Thymus (tissue), 14 donors: ENCODE measurements at places on chromosomes 5 and 9. TPM values are rescaled to one million over a fixed set of nuclear protein-coding genes. Genes with fewer than 3 reads are reported as not detected.

GRCh38 chr9:121192959-121193640 is 8.6 kb downstream of the RAB14 start:
- DNase-seq: no peak

GRCh38 chr9:78295731-78296130 is 1.2 kb upstream of the PSAT1 start:
- no peak for DNase-seq

- no peak for DNase-seq
These were observed 10.5 kb downstream of the SLC2A8 start for GRCh38 chr9:127407492-127407843.

DNA sequence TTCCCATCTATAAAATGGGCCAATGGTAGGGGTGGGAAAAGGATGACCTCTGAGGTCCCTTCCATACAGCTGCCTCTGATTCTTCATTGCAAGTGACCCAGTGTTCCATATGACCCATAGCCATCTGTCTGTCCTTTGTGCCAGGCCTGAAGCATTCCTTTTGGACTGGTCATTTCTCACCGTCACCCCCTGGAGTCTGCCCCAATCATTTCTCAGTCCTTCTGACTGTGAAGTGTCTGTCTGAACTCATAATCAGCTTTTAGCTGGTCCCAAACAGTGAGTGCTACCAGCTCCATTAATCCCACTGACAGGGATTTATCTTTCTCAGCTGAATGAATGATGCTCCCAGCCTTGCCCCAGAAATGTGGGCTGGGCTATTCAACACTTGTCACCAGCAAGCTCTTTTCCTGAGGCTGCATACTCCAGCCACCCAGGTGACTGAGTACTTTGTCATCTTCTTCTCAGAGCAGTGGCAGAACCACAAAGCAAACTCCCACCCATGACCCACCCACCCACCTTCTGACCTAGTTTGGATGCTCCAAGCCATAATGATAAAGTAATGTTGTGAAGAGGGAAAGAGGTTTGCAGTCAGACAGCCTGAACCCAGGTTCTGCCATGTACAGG is 37.4 kb downstream of the KCNIP1 start:
- DNase-seq: no peak

- DNase-seq: no peak
These were observed 49.5 kb upstream of the RORB start for GRCh38 chr9:74447451-74448193.

DNA sequence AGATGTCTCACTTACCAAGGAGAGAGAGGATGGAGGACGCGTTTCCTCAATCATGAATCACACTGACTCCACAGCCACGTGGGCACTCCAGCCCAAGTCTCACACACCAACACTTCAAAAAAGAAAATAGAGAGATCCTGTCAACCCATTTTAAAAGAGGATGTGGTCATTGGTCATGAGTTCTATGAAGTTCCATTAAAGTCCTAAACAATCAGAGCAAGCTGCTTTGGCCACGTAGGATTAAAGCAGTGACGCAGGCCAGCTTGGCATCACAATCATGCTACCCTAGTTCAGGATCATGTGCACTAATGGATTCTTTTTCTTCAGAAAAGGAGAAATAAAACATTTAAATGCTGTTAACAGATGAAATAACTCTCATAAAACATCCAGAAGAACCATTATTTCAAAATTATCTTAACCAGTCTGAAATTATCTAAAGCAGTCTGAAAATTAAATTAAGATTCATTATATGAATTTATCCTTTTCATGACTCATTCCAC is 108.1 kb downstream of the SEMA5A start:
- DNase-seq: no peak

- DNase-seq: no peak
These were observed 331.5 kb upstream of the MSX2 start for GRCh38 chr5:174392892-174393291.

- DNase-seq: no peak
These were observed 28.0 kb downstream of the GDNF start for GRCh38 chr5:37811866-37812265.

- no peak for DNase-seq
These were observed 394.8 kb upstream of the MEF2C start for GRCh38 chr5:89277816-89278215.

- no peak for DNase-seq
These were observed 911.2 kb downstream of the EFNA5 start for GRCh38 chr5:106759581-106759980.

- no peak for DNase-seq
These were observed 117.3 kb downstream of the TTLL11 start for GRCh38 chr9:121975801-121976277.

- peak; percentile 83 for DNase-seq
These were observed 61.3 kb upstream of the MEGF10 start for GRCh38 chr5:127229185-127229889.

- DNase-seq: no peak
These were observed 118.2 kb downstream of the KLHL3 start for GRCh38 chr5:137617528-137618205.

DNA sequence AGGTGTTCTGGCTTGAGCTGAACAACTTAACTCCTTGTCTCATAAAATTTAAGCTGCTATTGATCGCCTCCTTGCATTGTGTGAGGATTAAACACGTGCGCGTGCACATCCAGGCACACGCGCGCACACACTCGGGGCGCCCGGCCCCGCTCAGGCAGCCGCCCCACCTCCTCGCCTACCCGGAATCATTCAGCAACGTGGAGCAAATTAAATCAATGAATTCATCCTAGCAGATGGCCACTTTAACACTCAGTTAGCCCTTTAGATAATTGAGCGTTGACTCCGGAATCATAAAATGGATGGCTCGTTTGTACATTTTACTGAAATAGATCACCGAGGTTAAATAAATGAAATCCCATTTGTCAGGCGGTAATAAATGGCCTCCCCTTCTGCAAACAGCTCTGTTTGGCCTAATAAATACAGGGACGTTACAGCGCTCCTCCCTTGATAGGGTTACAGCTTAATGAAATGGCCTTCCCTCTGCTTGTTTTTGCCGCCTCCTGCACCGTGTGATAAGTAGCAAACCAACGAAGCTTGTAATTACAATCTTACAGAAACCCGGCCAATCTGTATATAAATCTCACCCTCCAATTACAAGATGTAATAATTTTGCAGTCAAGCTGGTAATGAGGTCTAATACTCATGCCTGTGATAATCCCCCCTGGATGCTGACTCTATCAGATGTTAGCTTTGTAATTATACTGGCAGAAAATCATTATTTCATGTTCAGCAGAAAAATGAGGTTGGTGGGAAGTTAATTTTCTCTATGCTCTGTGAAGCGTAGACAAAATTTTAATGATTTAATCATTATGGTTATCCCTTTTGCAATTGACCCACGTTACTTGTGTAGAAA is 229.7 kb upstream of the IRX4 start:
- no peak for DNase-seq

- peak; percentile 37 for DNase-seq
These were observed 1.3 kb downstream of the NR4A3 start for GRCh38 chr9:99822806-99823591.

- no peak for DNase-seq
These were observed 53.4 kb upstream of the GLIS3 start for GRCh38 chr9:4353236-4353635.

DNA sequence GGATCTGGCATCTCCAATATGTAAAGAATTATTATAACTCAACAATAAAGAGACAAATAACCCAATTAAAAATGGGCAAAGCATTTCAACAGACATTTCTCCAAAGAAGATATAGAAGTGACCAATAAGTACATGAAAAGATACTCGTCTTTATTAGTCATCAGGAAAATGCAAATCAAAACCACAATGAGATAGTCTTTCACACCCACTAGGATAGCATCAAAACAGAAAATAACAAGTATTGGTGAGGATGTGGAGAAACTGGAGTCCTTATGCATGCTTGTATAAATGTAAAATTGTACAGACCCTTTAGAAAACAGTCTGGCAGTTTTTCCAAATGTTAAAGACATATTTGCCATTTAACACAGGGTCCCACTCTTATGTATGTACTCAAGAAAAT is 39.1 kb upstream of the ITGA1 start:
- DNase-seq: no peak

- DNase-seq: no peak
These were observed 76.7 kb downstream of the MARCHF3 start for GRCh38 chr5:126953640-126954039.

DNA sequence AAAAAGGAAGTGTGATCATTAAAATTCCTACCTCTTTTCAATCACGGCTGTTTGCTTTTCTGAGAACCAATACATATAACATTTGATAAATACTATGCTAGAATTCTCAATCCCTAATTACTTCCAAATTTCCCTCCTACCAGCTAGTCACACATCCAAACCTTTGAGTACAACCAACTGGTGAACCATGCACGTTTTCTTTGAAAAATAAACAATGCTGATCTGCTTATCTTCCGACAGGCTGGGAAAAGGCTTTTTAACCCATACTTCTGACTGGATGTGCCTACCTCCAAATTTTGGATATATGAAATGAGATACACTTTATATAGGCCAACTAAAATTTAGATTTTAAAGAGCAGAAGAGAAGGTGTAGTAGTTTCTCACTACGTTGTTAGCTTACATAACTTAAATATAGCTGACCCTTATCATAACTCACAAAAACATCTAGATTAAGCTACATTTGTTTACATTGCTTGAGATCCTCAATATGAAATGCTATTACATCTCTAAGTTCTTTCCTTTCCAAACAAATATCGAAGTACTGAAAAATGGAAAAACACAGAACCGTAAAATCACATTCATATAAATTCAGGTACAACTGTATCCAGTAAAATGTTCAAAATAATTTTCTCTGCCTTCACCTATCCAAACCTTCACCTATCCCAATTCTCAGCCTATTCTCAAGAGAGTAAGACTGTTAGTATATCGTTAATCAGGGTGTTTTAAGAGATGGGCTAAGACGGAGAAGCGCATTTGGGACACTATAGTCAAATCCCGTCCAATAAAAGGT is 2.1 kb downstream of the NR3C1 start:
- DNase-seq: no peak

- DNase-seq: peak; percentile 47
These were observed 1.3 kb downstream of the CD74 start for GRCh38 chr5:150411245-150411979.

DNA sequence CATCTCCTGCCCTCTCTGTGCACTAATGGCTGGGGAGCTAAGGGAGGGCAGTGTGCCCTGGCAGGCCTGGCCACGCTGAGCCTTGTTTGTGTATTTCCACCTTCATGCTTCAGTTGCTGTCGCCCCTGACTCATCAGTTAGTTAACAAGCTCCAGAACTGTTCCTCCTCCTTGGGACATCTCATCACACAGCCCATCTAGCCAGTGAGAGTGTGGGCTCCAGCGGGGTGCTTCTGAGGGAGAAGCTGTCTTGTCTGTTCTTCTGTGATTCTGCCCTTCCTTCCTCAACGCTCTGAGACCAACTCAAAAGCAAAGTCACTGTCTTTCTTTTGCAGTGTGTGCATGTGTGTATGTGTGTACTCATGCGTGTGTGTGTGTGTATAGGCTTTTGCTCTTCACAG is 58.3 kb upstream of the CPEB4 start:
- DNase-seq: no peak

DNA sequence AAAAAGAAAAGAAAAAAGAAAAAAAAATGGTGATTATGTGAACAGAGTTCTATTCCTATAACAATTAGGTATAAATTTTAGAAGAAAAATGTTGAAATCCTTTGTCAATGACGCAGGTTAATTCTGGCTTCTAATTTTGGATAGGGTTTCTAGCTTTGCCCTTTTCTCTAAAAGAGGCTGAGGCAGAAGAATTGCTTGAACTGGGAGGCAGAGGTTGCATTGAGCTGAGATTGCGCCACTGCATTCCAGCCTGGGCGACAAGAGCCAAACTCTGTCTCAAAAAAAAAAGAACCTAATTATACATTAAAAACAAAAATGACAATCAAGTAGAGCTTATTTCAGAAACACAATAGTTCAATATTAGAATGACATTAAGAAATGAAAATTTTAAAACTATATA is 2.9 kb downstream of the STXBP1 start:
- no peak for DNase-seq

DNA sequence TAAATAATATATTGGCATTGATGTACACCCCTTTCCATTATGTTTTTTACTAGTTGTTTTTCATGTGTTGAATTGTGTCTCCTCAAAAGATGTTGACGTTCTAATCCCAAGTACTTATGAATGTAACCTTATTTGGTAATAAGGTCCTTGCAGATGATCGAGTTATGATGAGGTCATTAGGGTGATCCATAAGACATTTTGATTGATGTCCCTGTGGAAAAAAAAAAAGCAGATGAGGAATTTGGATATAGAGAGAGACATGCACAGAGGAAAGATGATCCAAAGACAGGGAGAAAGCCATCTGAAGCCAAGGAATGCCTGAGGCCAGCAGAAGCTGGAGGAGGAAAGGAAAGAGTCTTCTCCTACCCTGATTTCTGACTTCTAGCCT is 632.7 kb downstream of the TLR4 start:
- no peak for DNase-seq

GRCh38 chr5:32489791-32490562 is 45.4 kb upstream of the ZFR start:
- DNase-seq: peak; percentile 76

DNA sequence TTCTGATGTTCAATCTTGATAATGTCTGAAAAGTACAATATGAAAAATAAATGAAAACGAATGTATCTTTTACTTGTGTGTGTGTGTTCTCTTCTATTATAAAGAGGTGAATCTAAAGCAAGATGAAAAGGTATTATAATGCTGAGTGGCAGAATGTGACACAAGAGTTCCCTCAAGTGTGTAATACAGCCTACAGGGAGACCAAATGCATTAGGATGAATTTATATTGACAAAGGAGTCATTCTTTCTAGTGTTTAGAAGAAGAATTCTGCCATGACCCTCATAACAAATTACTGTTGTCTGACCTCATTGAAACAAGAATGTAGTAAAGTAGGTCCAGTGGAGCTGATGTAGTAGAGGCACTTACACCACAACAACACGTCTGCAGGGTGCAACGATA is 1119.0 kb upstream of the CDH10 start:
- no peak for DNase-seq

The MZB1 gene
- 380 TPM for polyA plus RNA-seq

The FSTL4 gene
- polyA plus RNA-seq: 1.2 TPM

The TMED7 gene
- polyA plus RNA-seq: 25.9 TPM

The ANKRD20A1 gene
- 1.4 TPM for polyA plus RNA-seq

The CDKN2B-AS1 gene
- 1.2 TPM for polyA plus RNA-seq

The IPO11 gene
- polyA plus RNA-seq: 12.2 TPM

The AK3 gene
- polyA plus RNA-seq: 85.7 TPM

The C5orf22 gene
- 16.6 TPM for polyA plus RNA-seq

The GLRA1 gene
- polyA plus RNA-seq: not detected

The ABCA1 gene
- polyA plus RNA-seq: 25.9 TPM

The MSANTD3 gene
- 16.8 TPM for polyA plus RNA-seq
